ENCODE measurements at places on chromosomes 13 and 19.
A peak's percentile ranks its signal among the peaks of the same experiment; 100 is the strongest.

GRCh38 chr19:12295191-12295590, 508 bp upstream of the ZNF44 start:
- DNase-seq = no peak

GRCh38 chr13:58239774-58240268, 608.3 kb downstream of the PCDH17 start:
- no peak for DNase-seq

GRCh38 chr13:108214441-108215271, 680 bp downstream of the LIG4 start:
- peak; percentile 13 for DNase-seq

DNA sequence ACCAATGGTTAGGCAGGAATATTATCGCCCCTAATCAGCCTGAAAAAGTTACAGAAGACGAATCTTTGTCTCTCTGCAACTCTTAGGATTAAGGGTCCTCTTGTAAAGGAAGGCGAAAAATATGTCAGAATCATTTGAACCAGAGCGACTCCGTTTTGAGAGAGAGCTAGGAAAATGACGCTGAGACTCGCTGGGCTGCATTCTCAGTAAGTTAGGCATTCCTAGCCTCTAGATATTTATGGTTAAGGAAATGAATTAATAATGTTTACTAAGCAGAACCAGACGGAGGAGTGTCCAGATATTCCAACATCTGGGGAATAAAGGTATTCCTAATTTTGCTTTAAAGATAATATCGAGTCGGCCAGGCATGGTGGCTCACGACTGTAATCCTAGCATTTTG, 755 bp upstream of the ZNF726 start:
- DNase-seq = no peak

GRCh38 chr13:34019870-34020269, 201.9 kb downstream of the RFC3 start:
- no peak for DNase-seq

GRCh38 chr19:33189453-33189852, 4.7 kb upstream of the LRP3 start:
- no peak for DNase-seq

GRCh38 chr13:48214519-48215121, 18.4 kb upstream of the ITM2B start:
- no peak for DNase-seq

DNA sequence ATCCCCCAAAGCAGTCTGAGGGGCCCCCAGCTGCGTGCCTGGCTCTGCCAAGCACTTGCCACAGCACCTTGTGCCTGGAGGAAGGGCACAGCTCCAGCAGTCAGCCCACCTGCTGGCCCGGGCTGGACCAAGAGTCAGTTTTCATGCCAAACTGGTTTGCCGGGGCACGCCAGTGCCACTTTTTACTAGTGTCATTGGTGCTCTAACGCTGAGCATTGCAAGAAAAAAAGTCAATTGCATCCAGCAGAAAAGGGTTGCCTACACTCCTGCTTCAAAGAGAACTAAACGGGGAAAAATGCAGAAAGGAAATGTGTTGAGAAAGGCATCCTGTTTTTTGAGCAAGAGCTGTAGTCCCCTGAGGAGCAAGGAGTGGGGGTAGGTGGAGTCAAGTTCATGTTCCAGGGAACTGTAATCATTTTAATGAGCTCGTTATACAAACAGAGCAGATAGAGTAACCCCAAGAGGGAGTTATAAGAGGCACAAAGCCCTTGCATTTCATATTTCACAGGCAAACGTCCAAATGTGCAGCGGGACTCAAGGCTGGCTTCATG, 68.4 kb downstream of the F2RL3 start:
- no peak for DNase-seq

DNA sequence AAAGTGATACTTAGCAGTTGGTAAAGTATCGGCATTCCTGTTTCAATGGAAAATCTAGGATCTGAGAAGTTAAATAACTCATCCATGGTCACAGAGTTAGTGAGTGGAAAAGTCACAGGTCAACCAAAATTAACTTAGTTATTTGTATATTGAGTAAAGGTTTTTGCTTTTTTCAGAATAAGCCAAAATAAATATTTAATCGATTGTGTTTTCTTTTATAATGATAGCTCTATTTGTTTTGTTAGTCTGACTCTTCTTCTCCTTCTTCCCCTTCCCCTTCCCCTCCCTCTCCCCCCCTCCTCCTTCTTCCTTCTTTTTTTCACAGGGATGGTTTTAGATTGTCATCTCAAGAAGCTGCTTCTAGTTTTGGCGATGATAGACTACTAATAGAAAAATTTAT, 173.5 kb downstream of the PCCA start:
- DNase-seq = no peak

DNA sequence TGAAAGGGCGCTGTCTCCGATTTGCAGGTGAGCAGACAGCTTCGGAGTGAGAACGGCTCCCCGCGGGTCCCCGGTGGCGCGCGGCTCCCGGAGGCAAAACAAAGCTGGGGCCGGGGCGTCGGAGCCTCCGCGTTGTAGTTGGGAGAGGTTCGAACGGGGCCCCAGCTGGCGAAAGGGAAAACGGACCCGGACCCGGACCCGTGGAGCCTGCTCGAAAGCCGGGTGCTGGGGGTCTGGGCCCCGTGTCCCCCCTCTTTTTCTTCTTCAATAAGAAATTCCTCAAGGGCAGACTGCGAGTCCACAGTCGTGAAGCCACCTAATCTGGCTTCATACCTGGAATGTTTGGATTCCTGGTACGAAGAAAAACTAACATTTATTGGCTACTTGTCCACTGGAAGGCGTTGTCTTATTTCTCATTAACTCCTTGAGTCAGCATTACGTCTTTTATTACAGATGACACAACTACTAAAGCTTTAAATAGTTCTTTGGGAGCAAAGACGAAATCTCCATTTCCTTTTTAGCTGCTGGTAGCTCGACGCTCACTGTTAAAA, 632 bp upstream of the MTIF3 start:
- DNase-seq = no peak

Data from stimulated activated naive CD4-positive, alpha-beta T cell (primary cell).